CD4-positive, alpha-beta T cell treated with Interleukin-6 for 4 hours (primary cell): ENCODE measurements at places on chromosomes 1 and 21.

- DNase-seq = no peak
Measured at GRCh38 chr1:41681331-41682098, 197.0 kb upstream of the EDN2 start.

GRCh38 chr1:30652152-30652841, 71.1 kb downstream of the MATN1 start:
- no peak for DNase-seq

DNA sequence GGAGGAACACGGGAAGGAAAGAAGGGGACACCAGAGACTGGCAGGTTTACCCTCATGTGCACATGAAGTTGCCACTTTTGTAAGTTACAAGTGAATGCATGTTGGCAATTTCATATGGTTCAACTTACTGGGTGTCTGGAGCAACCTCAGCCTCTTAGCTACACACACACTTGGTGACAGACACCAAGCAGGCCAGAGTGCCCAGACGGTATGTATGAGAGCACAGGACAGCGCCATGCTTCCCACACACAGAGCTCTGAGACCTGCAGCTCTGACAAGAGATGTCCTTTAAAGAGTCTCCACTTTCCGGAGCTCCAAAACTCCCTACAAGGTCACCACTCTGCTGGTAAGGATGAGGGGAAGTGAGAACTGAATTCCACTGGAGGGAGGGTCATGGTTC, 1.9 kb upstream of the TRABD2B start:
- no peak for DNase-seq

- DNase-seq = no peak
Measured at GRCh38 chr1:72051538-72051937, 230.8 kb downstream of the NEGR1 start.

DNA sequence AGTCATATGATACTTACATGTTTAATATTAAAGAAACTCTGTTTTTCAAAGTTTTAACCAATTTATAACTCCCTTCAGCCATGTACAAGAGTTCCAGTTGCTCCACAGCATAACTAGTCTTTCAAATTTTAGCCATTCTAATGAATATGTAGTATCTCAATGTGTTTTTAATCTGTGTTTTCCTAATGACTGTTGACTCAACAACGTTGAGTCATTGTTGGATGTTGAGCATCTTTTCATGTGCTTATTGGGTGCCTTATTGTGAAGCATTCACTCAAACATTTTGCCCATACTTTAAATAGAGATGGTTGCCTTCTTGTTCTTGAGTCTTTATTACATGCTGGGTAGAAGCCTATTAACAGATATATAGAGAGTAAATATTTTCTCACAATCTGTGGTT, 240.2 kb upstream of the LYPLAL1 start:
- no peak for DNase-seq

DNA sequence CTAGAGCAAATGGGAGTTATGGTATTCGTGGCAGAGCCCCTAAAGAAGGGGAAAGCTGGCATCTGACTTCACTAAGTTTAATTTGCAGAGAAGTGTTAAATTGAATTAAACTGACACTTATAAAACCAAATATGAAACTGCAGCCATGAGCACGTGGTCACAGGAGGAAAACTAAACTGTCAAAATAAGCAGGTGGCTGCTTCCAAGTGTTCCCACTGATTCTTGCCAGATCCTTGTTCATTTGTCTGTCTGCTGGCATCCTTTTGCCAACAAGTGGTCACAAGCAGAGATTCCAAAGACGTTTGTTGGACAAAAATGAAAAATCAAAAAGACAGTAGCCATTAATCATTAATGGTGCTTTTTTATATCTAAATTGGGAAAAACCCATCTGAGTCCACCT, 6.5 kb upstream of the CELA2B start:
- no peak for DNase-seq

- DNase-seq = no peak
Measured at GRCh38 chr1:215376544-215377264, 190.4 kb upstream of the KCTD3 start.

- DNase-seq = no peak
Measured at GRCh38 chr1:27335506-27336422, 6.1 kb upstream of the SYTL1 start.

GRCh38 chr1:156097499-156098178, 15.4 kb upstream of the MEX3A start:
- no peak for DNase-seq
